ENCODE measurements at places on chromosomes 2 and 18.

DNA sequence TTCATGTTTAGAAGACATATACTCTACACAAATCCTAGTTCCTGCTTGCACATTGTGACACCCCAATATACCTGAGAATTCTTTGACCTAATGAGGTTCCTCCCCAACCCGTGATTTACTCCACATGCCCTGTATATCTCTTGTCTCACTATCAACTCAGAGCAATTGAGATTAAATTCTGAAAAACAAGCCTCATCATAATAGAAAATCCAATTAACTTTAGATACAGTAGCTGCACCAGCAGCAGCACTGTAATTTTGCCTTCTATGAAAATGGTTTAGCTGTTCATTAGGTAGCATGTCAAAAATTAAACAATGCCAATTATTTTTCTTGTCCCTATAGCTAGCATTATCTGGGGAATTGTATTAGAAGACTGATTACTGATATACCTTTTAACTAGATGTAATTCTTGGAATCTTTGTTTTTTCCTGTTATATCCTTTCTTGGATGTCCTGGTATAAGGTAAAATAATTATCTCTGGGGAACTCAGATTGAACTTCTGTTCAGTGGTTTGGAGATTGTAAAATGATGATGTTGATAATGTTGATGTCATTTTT lies 218.9 kb upstream of the TANK start:
- no peak for DNase-seq

DNA sequence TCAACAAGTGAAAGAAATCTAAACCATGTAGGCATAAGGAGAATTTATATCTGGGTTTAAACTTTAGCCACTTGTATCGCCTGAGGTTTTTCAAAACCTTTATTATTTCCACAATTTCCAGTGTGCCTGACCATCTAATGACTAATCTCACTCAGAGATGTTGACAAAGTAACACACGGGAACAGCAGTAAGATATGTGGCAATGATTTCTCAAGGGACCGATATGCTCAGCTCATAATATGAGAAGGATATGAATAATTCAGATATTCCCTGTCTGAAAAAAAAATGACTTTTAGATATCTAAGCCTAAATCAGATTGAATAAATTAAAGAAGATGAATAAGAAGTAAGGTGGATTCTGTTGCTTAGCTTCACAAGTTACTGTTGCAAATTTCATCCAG lies 43.5 kb downstream of the TMEM163 start:
- no peak for DNase-seq

DNA sequence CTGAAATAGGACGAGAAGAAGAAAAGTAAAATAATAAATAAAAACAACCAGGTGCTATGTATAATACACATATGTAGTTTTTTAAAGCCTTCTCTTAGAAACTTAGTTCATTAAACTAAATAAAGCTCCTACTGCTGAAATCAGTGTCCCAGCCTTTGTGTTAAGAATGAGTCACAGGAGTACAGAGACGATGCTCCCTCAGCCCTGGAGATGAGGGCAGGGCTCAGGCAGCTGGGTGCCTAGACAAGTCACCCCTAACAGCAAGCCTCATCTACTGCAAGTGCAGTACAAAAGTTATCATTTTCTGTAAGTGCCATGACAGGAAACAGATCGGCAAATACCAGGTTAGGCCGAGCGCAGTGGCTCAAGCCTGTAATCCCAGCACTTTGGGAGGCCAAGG lies 18.2 kb downstream of the KIDINS220 start:
- DNase-seq = no peak

DNA sequence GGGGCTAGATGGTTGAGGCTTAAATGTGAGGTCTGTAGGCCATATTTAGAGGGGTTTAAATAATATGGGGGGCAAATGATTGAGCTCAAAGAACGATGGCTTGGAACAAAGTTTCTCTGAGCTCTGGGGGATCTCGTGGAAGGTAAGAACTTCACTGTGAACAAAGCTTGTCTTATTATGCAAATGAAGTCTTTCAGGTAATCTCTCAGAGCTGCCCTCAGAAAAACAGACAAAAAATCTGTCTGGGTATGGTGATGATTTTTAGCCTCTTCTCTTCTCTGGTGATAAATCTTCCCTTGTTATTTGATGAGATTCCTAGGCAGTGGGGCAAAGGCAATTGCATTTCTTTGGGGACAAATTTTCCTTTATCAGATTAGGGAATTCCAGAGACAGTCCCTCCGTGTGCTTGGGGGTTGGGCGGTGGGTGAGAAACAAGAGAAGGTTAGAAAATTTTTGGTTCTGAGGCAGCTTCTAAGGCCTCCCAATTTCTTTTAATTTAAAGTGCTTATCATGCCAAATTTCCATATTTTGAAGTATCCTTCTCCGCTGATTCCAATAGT lies 760.4 kb downstream of the TSN start:
- no peak for DNase-seq

DNA sequence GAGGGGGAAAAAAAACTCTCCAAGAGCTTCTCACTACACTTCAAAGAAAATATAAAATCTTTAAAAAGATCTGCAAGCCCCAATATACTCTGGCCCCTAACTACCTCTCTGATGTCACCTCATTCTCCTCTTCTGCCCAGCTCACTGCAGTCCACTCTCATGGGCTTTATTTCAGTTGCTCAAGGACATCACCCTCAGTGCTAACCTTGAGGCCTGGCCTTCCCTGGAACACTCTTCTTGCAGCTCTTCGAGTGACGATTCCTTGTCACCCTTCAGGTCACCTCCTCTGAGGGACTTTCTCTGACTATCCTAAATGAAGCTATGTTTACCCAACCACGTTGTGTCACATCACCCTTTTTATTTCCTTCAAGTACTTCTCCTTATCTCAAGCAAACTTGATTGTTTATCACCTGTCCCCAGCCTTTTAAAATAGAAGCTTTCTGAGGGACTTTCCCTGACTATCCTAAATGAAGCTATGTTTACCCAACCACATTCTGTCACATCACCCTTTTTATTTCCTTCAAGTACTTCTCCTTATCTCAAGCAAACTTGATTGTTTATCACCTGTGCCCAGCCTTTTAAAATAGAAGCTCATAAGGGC lies 10.4 kb downstream of the RTTN start:
- no peak for DNase-seq

DNA sequence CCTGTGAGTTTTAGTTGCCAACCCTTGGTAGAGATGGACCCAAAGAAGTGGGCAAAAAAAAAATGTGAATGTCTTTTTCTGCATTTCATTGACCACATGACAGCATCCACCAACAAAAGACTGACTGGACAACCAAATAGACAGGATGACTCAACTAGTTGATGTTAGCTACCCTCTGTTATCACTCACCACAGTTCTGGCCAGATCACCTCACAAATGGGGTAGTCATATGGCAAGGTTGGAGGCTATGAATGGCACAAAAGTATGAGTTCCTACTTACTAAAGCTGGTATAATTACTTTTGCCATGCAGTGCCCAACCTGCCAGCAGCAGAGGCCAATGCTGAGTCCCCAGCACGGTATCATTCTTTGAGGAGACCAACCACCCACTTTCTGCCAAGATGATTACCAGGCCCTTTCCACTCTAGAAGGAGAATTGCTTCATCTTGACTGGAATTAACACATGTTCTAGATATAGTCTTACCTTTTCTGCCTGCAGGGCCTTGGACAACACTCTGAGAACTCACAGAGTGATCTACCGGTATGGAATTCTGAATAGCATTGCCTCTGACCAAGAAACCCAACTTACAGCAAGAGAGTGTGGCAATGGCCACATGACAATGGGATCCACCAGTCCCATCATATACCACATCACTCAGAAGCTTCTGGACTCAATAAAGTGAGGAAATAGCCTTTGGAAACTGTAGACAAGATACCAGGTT lies 20.1 kb upstream of the TCF7L1 start:
- peak; percentile 43 for DNase-seq

DNA sequence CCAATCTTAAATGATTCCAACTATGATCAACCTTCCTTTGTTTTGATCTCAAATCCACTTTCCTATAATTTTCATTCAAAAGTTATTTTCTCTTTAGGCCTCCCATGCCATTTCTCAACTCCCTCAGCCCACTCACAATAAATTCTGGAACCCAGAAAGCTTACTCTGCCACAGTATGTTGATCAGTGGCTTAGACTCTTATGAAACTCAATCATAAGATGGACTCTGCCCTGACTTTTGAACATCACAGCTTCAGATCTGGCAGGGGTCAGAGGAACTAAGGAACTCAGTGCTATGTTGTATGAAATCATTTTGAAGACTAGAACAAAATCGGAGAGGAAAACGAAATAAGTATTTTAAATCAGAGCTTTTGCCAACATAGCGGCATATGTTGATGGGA lies 59.8 kb upstream of the LGALSL start:
- DNase-seq = no peak

DNA sequence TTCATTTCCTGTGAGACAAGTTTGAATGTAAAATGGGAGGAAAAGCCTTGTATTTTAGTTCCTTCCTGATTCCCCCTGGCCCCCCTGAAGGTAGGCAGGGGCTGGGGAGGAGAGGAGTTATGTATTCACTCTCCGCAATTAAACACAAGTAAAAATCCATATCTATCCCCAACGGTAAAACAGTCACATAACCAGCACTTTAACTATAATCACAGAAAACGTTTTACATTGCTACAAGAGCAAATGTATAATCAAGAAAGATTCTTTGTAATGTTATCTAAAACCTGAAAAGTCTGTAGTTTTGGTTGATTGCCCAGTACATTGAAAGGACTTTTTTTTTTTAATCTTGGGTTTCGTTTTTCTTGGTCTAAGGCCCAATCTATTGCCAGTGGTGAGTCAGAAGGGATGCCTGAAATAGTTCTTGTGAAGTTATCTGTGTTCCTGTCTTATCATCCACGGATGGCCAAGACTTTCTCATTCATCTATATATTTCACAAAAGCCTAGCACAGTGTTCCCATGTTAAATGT lies 34.5 kb upstream of the CCNYL1 start:
- DNase-seq = peak; percentile 69

DNA sequence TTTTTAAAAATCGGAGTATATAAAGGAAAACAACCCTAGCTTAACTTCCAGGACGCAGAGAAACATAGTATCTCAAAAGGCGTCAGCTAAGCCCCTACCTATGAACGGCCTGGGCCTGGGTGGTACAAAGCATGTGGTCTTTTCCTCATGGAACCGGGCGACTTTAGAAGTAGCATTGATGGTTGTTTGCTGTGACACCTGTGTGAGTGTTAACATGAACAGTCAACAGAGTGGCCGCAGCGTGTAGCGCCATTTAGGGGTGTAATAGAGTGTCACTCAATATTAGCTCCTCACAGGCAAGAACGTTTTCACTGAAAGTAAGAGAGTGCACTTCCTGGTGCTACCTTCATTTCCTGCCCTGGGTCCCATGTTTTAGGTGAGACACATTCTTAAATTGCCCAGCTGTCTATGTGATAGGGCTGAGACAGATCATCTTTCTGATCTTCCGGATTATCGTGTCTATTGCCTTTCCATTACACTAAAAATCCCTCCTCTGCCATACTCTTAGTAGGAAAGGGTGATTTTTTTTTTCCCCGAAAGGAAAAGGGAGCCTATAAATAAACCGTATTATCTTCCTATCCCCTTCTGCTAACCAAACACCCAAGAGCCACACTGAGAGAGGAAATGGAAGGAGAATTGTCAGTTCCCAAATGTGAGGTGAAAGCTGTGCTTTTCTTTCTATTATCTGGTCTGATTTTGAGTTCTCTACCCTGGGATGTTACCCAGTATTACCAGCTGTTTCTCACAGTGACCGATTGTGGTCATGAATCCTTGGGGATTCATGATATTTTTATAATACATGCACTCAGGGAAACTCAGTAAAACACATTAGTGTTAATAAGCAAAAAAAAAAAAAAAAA lies 1.3 kb downstream of the GORASP2 start:
- peak; percentile 41 for DNase-seq

- DNase-seq = no peak
These were observed 120.4 kb downstream of the LIPG start for GRCh38 chr18:49682173-49682802.

- DNase-seq = no peak
These were observed 37.6 kb downstream of the GPR45 start for GRCh38 chr2:105279126-105279525.

DNA sequence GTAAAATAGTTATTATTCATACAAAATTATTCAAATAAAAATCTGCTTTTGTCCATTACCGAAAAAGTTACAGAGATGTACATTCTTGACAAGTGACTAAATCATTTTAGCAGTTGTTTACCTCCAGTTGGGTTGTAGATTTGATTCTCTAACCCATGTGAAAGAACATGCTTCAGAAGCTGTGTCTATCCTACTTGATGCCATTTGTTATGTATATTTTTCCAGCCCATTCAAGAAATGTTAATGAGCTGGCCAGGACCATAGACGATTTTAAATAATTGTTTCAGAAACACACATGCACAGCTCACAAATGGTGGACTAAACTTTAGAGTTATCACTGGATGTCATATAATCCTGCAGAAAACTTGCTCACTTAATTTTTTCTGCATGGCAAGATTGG lies 391.1 kb upstream of the REG3G start:
- DNase-seq = no peak
